ENCODE measurements at places on chromosomes 16 and 17.

DNA sequence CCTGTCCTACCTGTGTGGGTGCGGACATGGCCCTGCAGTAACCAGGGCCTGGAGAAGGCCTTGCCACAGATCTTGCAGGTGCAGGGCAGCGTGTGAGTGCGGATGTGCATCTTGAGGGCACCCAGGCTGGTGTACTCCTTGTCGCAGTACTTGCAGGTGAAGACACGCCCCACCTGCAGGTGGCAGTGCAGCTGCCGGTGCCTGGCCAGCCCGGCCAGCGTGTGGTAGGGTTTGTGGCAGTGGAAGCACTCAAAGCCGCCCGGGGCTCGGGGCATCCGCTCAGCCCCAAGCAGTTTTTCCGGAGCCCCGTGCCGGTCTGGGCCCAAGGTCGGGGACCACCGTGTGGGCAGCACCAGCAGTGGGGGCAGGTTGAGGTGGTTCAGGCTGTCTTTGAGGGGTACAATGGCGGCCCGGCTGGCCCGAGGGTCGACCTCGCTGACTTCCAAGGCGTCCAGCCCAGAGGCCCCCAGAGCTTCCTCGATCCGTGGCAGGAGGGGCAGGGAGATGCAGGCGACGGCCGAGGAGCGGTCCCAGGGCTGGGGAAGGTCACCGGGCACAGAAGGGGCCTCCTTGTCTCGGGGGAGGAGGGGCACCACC lies 5.1 kb downstream of the SNAI3 start:
- peak; percentile 18 for DNase-seq

DNA sequence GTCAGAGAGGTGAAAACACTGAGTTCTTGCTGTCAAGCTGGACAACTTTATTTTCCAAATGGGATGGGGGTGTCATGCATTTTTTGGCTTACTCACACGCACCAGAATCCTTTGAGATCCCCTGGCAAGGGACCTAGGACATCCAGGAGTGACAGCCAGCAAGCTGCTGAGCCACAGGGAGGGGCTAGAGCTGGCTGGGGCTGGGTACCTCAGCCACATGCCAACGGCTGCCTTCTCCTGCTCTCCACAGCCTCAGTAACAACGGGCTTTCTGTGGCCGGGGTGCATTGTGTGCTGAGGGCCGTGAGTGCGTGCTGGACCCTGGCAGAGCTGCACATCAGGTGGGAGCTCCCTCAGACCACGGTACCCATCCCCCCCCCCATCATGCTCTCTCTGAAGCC lies 47.6 kb downstream of the NLRC5 start:
- no peak for DNase-seq

GRCh38 chr16:59249011-59249410 lies 514.9 kb upstream of the GOT2 start:
- no peak for DNase-seq

DNA sequence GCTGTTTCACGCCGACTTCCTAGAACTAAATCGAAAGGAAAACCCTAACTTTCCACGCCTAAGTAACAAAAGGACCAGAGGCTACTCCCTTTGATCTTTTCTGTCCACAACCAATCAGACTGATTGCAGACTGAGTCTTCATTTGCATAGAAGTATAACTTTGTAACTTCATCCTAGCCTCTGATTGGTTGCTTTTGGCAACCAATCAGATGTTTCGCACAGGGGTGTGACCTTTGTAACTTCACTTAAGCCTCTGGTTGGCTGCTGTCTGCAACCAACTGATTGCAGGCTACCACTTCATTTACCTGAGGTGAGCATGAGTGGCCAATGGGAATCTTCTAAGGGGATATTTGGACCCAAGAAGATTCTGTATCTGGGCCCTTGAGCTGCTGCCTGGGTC lies 17.4 kb upstream of the ICAM2 start:
- peak; percentile 43 for DNase-seq

GRCh38 chr16:49675413-49675812 lies 180.5 kb downstream of the ZNF423 start:
- no peak for DNase-seq

- no peak for DNase-seq
Measured at GRCh38 chr17:16379654-16380053, 1.2 kb upstream of the UBB start.

- no peak for DNase-seq
Measured at GRCh38 chr17:34253139-34253525, 2.0 kb upstream of the CCL2 start.

DNA sequence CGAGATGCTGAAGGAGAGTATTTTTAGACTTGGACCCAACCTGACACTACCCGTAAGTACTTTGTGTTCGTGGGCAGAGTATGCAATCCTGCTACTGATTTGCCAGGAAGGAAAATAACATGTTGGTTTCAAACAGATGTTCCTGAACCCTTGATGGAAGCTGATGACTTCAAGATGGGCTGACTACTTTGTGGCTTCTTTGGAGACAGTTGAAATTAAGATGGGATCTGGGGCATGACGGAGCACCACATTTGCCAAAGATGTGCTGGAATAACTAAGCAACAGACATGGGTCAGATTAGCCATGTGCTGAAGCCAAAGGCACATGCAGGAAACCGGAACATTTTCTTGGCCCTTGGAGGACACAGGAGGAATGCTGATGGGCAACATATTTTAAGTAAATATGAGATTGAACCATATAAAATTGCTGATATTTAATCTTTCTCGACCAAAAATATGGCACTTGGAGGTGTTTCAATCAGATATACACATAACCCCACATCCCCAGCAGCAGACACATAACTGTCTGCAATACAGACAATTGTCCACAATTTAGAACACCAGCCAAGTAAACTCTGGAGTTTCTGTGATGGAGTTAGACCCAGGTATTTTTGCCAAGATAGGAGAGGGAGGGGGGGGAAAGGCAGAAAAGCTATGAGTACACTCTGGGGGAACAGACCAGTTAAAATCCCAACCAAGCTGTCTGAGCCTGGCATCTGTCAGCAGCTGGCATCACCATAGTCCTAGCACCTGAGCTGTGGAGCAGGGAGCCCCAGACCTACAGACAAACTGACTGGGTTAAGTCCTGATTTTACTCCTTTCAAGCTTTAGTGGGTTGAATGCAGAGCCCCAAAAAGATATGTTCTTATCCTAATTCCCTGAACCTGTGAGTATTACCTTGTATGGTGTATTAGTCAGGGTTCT lies 329.4 kb upstream of the CDH5 start:
- no peak for DNase-seq

DNA sequence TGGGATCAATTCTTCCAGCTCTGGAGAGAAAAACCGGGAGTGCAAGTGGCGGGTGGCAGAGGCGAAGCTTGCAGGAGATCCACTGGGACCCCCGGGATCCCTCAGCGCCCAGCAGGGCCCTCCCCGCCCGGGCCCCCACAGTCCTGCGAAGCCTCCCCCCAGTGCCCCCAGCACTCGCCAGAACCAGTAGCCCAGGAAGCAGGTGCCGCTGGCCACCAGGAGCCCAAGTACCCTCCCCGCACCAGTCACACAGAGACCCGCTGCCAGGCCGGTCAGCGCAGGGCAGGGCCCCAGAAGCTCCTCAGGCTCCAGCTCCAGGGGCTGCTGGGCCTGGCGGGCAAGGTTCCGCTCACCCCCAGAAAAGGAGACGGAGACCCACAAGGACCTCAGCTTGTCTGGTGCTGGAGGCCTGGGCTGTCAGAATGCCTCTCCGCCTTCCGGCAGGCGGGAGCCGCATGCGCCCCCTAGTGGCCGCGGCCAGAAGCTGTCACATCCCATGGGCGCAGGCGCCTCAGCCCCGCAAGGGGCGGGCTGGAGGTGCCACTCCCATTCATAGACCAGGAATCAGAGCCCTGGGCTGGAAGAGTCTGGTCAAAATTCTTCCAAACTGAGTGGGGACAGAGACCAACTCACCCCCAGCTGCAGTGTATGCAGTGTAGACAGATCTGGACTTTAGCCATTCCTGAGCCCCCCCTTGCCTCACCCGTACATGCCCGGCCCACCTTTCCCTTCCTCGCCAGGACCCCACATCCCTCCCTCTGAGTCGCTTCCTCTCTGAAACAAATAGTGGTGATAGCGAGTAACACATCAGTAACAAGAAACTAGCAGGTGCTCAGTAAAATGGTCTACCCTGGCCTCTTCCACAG lies 1002.3 kb downstream of the KCNJ18 start:
- no peak for DNase-seq

- peak; percentile 44 for DNase-seq
Measured at GRCh38 chr16:50395763-50396710, 27.2 kb upstream of the BRD7 start.

DNA sequence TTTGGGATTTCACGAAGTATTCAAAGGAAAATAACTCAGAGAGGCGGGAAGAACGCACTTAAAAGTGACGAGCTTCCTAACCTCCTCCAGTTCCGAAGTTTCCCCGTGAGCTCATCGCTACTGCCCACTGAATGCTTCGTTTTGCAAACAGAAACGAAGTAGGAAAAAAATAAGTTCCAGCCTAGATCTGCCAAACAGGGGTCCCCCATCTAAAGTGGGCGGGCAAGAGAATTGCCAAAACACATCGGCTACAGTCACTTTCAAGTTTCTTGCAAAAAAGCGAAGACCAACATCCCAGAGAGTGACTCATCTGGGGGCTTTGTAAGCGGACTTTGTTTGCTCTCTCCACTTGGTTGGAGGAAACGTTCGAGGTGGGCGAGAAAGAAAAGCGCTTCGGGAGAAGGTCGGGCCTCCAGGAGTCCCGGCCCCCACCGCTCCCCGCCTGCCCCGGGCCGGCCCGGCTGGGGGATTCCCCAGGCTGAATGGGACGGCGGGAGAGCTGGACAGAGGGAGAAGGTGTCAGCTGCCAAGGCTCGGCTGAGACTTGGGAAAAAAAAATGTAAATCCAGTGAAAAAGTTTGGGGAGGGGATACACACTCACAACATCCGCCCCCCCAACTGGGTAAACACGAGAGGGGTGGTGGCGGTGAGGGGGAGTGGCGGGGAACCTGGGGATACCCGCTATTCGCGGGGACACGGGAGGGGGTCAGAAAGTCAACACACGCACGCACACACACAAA lies 1.0 kb downstream of the VEZF1 start:
- no peak for DNase-seq

- no peak for DNase-seq
Measured at GRCh38 chr17:76368545-76368944, 14.8 kb upstream of the PRPSAP1 start.

- DNase-seq: no peak
Measured at GRCh38 chr17:77286641-77287431, 146.1 kb downstream of the SEC14L1 start.

DNA sequence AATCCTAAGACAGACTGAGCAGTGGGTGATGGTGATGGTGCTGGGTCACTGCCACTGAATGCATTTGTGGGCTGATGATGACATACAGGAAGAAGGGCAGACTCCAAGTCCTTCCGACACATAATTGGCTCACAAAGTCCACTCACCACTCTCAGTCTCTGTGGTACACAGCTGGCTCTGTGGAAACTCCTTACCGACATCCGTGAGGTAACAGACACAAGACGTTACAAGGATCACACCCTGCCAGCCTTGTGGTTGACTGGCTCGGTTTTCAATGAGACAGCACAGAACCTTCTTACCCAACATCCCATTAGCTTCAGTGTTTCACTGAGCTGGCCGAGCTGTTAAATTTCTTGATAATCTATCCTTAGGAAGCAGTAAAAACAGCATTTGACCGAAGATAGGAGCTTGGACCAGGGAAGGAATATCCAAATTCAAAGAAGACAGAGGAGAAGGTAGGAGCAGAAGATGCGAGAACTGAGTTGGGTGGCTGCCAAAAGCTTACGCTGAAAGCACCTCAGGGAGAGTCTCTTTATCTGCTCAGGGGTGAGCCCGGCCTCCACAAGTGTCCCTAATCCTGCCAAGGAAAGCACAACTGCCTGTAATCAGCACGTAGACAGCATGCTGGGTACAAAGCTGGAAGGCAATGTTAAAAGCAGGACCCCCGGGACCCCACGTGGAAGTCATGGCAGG lies 5.5 kb upstream of the MXRA7 start:
- DNase-seq: peak; percentile 92

GRCh38 chr17:65688307-65688706 lies 126.9 kb upstream of the AXIN2 start:
- DNase-seq: no peak

DNA sequence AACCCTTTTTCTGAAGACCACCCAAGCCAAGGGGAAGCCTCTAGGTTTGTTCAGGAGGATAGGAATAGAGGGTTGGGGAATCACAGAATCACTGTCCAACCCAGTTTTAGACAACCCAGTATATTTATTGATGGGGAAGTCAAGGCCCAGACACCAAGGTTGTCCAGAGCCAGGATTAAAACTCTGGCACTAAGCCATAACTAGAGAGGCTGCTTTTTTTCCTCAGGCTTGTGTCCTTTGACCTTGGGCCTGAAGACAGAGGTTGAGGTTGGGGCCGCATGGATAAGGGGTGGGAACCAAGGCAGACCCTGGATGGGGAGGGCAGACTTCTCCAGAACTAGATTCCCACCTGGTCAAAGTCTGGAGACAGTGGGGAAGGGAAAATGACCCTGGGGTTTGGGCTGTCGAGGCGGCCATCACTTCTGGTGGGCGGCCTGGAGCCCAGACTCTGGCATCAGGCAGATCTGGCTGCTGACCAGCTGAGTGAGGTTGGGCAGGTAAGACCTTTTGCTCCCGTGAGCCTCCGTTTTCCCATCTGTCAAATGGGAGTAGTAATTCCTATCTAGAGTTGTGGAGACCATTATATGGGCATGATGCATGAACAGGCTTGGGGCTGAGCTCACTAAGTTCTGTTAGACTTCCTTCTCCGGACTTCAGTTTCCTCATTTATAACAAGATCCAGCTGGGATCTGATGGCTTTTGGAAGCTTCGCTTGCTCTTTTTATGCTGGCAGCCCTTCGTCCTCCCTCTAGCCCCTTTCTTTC lies 17.9 kb downstream of the IGFBP4 start:
- DNase-seq: no peak

- DNase-seq: no peak
Measured at GRCh38 chr17:34596920-34597319, 17.5 kb downstream of the TMEM132E start.

DNA sequence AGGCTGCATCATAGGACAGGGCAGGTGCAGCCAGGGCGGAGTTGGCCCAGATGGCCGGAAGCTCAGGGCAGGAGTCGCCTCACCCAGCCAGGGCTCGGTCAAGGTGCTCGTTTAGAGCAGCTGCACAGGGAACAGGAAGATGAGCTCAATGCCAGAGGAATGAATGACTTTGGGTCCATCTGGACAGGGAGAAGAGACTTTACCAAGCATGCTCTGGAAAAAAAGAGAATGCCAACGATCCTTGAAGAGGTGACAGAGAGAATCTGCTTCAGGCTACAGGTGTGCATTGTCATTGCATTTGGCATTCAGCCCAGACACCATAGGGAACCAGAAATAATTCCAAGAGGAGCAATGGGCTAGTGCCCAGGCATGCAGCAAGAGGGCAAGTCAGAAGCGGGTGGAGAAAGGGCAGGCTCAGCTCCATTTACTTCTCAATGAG lies 6.7 kb upstream of the MPP3 start:
- no peak for DNase-seq

GRCh38 chr17:60514053-60514452 lies 12.0 kb downstream of the APPBP2 start:
- DNase-seq: no peak

- DNase-seq: no peak
Measured at GRCh38 chr16:84758627-84759026, 58.8 kb downstream of the USP10 start.

DNA sequence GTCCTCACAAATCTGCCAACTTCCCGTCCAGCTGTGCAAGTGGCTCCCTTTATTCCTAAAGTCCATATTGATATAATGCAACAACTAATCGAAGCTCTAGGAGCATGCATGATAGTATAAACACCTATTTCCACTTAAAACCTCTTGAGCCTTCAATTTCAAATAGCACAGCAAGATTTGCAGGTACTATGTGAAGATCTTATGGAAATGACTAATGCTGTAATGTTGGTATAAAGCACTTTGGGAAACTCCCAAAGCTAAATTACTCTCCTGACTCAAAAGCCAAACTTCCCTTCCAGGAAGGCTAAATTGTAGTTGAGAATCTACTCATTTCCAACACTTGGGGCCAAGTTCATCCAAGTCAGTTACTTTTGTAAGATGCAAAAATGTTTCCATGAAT lies 287.6 kb upstream of the CDH11 start:
- no peak for DNase-seq

Measured in hematopoietic multipotent progenitor cell treated with erythropoietin and hydrocortisone succinate and interleukin-3 and kit ligand, for 8 days (in vitro differentiated cells).